ENCODE measurements at places on chromosomes 5 and 9. TPM values are rescaled to one million over a fixed set of nuclear protein-coding genes. Genes with fewer than 3 reads are reported as not detected.

FOXD1 gene
- 0.04 TPM for total RNA-seq

RASEF gene
- total RNA-seq = 0.07 TPM

DNA sequence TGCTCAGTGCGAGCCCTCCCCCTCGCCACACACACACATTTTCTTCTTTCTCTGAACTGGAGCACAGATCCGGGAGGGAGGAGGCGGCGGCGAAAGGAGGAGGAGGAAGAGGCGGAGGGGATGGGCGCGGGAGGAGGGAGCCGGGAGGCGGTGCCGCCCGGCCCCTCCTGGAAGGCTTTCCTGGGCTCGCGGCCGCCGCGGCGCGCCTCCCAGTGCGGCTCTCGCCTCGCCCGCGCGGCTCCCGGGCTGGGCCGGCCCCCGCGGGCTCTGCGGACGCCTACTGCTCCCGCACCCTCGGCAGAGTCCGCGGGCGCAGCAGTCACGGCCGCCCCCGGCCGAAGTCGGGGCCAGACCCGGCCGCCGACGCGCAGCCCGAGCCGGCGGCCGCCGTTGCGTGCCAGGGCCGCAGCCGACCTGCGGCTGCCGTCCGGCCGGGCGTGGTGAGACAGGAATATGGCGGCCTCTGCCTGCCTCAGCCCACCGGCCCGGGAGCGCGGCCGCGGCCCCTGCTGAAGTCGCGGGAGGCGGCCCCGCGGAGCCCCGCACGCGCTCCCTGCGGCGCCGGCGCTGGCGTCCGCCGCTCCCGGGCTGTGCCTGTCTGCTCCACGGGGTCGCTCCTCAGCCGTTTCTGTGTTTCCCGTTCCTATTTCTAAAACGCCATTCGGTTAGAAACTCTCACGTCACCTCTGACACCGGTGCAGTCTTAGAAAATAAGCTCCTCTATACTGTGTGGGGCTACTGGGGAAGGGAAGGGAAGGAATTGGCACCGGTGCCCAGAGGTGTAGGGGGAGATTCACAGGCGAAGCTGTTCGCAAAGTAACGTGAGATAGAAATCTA is 500 bp upstream of the GNAQ start:
- DNase-seq = peak; percentile 82

- DNase-seq = peak; percentile 28
Observed at GRCh38 chr5:75239681-75240080, 3.0 kb upstream of the ANKRD31 start.
